Esophagus squamous epithelium (tissue), 5 donors: ENCODE measurements at places on chromosomes 6 and 20.

DNA sequence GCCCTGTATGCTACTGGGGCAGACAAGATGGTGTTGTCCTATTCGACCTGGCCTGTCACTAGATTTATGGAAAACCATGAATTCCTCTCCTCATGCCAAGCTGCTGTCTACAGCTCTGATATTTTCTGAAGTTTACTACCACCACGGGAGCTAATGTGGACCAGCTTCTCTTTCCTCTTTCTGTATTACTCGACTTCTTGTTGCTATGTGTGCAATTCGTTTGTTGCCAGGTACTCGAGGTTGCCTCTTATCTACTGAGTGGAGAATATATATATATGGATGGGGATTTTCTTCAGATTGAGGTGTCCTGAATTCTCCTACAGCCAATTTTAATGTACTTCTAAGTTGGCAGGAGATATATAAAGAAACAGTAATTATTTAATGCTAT lies 34.7 kb downstream of the MAN1A1 start:
- no peak for DNase-seq

DNA sequence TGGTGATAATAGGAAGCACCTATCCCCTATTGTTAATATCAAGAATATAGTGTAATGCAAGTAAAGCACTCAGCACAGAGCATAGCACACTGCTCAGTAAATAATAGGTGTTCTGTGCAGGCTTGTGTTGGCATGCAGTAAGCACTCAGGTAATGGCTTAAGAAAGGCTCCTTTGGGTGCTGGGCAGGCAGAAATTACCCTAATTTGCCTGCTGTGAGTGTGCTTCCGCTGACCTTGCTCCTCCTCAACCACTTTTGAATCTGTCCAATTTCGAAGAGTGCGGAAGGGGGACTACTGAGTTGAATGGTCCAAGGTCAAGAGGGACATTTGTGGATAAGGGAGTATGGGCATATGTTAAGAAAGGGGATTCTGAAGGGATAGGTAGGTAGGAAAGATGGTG lies 15.4 kb downstream of the SRSF3 start:
- DNase-seq: no peak

DNA sequence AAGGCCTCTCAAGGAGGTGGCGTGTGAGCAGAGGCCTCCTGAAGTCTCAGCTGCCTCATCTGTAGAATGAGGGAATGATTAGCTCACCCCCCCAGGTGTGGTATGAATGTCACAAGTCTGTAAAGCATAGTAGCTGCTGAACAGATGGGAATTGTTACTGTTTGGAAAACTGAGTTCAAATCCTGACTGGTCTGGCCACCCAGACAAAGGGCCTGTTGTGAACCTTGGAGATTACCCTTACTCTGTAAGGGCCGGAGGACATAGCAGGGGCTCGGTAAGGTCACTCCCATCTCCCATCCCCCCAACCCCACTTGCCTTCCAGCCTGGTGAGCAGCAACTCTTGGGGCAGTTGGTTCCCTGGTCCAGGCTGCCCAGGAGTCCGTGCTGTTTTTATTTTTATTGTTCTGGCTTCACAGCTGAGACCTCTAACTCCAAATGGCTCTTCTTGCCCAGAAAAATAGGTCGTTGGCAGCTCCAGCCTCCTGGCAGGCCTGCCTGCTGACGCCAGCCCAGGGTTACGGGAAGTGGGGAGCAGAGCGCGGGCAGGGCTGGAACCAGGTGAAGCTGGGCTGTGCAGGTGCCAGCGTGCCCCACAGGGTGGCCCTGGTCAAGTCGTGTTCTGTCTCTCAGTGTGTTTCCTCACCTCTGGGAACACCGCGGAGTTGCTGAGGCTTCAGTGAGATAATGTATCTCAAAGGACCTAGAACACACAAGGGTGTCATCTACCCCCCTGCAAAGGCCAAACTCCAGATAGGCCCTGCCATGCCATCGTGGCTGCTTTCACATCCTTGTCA lies 4.5 kb upstream of the SIRPA start:
- DNase-seq: no peak

DNA sequence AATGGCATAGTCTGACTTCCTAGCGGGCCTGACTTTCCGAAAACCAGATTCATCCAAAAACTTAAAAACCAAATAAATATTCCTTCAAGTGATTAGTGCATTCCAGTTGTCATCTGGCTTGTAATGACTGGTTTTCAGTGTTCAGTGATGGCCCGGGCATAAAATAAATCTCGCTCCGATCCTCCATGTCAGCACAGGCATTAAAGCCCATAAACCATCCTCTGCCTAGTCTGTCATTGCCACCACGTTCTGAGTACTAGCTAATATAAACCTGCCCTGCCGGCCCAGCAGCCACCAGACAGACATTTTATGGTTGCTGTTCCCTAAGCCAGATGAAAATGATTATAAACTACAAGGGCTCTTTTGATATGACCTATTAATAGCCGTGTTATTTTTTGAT lies 232.3 kb upstream of the GMDS start:
- DNase-seq: no peak

GRCh38 chr6:14824060-14824459 lies 421.8 kb upstream of the JARID2 start:
- no peak for DNase-seq

GRCh38 chr6:85547719-85548118 lies 45.9 kb downstream of the SNX14 start:
- DNase-seq: no peak

- DNase-seq: no peak
Measured at GRCh38 chr20:64119681-64120341, 12.4 kb upstream of the NPBWR2 start.

GRCh38 chr6:144006736-144007477 lies 1.2 kb downstream of the PLAGL1 start:
- DNase-seq: no peak

- DNase-seq: no peak
Measured at GRCh38 chr6:99186417-99186816, 163.1 kb downstream of the FAXC start.

- DNase-seq: no peak
Measured at GRCh38 chr6:111201244-111201554, 113.9 kb downstream of the SLC16A10 start.

DNA sequence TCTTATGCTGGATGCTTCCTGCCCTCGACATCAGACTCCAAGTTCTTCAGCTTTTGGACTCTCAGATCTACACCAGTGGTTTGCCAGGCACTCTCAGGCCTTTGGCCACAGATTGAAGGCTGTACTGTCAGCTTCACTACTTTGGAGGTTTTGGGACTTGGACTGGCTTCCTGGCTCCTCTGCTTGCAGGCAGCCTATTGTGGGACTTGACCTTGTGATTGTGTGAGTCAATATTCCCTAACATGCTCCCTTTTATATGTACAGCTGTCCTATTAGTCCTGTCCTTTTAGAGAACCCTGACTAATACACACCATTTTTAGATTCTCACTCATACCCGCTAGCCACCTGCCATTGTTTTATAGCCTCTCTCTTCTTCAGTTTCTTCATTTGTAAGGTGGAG lies 382.1 kb upstream of the TSHZ2 start:
- no peak for DNase-seq

DNA sequence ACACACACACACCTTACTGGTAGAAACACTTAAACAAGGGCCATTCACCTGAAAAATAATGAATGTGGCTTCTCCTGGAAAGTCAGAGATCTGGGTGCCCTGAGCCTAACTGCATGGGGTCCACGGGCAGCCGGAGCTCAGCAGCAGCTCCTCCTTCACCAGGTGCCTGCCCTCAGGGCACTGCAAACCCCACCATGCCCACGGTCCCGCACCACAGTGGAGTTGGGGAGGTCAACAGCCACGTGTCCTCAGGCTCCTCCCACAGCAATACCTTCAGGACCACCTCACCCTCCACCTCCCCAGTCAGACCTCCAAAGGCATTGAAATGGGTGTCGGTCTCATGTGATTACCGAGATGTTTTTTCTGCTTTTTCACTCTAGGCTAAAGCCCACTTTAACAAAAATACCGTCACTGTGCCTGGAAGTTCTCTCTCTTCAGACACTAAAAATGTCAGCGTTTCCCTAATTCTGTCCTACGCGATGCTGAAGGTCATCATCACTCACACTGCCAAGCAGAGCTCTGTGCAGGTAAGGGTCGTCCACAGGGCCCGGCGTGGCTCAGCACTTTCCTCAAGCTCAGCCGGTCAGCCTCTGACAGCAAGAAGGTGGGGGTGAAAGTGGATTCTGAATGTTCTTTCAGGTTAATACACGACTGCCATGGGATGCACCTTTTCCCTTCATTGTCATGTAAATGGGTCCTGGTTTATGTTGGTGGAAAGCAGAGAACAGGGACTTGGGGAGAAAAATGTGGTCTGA lies 48.9 kb downstream of the CDK5RAP1 start:
- no peak for DNase-seq

- DNase-seq: no peak
Measured at GRCh38 chr20:11556410-11556809, 361.3 kb upstream of the BTBD3 start.

GRCh38 chr20:41657655-41658054 lies 39.5 kb upstream of the CHD6 start:
- no peak for DNase-seq

DNA sequence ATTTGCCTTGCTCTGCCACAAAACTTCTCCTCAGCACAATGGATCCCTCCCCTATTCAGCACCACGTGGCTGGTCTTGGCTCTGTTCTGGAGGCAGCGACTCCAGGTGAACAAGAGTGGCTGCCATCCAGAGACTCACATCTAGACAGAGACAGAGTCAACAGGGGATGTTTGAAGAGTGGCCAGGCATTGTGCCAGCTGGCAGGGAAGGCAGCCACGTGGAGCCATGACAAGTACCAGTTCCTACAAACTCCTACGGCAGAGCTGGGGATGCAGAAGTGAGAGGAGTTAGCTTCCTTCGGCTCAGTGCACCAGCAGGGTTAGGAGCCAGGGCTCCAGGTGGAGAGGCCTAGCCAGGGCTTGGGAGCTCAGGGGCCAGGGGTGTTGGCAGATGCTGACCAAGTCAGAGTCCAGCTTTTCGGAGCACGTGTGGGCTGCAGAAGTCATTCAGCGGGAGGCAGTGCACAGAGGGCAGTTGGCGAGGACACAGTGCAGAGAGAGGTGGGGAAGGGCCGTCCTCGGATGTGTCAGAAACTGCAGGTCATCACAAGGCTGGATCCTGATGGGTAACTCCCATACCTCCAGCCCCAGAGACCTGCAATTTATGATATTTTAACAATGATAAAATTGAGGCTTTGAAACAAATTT lies 171.7 kb upstream of the PDE10A start:
- DNase-seq: no peak

DNA sequence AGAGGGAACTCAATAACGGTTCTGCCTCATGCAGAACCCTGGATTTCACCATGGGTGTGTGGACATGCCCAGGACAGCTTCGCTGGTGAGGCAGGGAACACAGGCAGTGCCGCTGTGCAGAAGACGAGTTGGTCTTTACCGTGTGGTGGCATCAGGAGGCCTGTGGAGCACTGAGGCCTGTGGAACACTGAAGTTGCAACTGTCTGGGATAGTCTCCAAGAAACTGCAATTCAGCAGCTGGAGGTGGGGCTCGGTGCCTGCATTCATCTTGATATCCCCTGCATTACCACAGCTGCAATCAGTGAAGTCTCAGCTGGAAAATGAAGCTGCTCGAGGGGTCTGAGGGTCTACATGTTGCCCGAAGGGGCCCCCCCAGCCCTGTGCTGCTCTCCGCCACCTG lies 202.4 kb upstream of the CDH4 start:
- no peak for DNase-seq

- DNase-seq: no peak
Measured at GRCh38 chr20:38631155-38632022, 29.8 kb downstream of the ARHGAP40 start.

DNA sequence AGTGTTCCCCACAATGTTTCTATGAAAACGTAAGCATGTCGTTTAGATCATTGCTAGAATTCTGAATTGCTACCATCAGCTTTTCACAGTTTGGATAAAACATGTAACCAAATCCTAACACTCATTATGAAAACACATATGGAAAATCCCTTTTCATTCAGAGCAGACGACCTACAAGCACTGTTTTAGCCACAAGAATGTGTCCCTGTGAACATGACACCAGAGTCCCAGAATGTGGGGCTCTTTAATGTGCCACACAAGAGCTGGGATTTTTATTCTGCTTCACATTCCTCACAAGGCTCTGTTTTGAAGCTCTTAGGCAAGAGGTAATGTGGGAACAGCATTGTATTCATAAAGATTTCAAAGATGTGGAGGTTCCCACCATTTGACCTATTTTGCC lies 141.1 kb upstream of the CITED2 start:
- no peak for DNase-seq

DNA sequence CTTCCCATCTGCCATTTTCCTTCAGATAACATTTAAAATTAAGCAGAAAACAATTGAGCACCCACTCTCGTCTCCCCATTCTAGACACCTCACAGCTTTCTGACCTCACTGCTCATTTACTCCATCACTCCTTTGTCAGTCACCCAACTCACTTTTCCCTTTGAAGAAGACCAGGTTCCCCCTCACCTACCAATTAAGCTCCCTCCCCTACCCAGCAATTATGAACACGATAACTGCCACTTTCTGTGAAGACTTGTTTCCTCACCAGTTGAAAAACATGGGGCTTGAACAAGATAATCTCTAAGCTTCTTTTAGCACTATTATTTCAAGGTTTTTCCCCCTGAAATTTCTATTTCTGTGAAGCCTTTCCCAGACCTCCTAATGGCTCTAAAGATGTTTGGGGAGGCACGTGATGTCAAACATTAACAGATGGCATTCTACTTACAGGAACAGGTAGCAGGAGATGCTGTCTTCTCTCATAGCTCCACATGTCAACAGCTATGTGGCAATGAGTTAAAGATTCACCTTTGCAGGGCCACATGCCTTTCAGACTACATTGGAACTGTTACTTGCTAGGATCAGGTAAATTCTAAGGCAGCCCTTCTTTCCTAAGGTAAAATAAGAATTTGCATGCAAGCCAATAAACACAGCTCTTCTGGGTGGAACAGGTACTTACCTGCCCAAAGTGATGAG lies 24.8 kb upstream of the SLA2 start:
- DNase-seq: no peak

GRCh38 chr6:63813566-63814120 lies 178.0 kb downstream of the PHF3 start:
- no peak for DNase-seq

- no peak for DNase-seq
Measured at GRCh38 chr20:48578397-48579098, 249.3 kb downstream of the PREX1 start.

DNA sequence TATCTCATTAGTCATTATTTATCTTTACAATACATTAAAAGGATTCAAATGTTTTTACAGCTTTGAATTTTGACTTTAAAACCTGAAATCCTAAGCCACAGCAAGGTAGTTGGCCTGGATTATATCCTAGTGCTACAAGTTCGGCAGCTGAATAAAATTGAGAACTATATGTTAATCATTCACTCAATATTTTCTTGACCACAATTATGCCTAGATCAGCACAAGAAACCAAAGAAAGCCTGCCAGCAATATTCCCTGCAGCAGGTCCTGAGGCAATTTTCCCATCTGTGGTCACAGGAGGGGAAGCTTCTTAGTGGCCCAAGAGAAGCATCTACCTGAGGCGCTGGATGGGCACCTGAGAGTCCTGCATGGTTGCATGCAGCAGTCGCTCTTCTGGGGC lies 183.5 kb downstream of the GMDS start:
- no peak for DNase-seq

- DNase-seq: no peak
Measured at GRCh38 chr6:167130008-167130677, 7.2 kb downstream of the CCR6 start.

- no peak for DNase-seq
Measured at GRCh38 chr6:95847061-95847460, 168.7 kb upstream of the FUT9 start.

GRCh38 chr6:127402890-127403617 lies 56.1 kb downstream of the KIAA0408 start:
- no peak for DNase-seq
